ENCODE measurements at places on chromosomes 1 and 21.

GRCh38 chr1:235571482-235571881, 67.2 kb upstream of the B3GALNT2 start:
- no peak for DNase-seq

GRCh38 chr1:151547119-151547899, 7.2 kb downstream of the TUFT1 start:
- no peak for DNase-seq

- no peak for DNase-seq
These were observed 51.1 kb downstream of the HSF2BP start for GRCh38 chr21:43608225-43608624.

- no peak for DNase-seq
These were observed 191.1 kb upstream of the B3GALT2 start for GRCh38 chr1:193377472-193377871.

DNA sequence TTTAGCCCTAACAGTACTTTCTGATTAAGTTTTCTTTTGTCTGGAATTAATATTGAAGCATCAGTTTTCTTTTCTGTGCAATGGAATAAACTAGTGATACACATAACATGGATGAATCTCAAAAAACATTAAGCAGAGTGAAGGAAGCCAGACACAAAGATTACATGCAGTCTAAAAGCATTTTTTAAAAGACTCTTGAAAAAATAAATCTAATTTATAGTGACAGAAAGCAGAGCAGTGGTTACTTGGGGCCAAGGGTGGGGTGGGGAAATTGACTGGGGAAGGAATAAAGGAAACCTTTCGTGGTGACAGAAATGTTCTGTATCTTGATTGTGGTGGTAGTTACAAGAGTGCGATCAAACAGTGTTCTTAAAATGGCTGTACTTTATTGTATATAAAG, 20.2 kb upstream of the ST6GALNAC3 start:
- DNase-seq = no peak

- DNase-seq = no peak
These were observed 1.7 kb downstream of the DCAF8 start for GRCh38 chr1:160260406-160261382.

DNA sequence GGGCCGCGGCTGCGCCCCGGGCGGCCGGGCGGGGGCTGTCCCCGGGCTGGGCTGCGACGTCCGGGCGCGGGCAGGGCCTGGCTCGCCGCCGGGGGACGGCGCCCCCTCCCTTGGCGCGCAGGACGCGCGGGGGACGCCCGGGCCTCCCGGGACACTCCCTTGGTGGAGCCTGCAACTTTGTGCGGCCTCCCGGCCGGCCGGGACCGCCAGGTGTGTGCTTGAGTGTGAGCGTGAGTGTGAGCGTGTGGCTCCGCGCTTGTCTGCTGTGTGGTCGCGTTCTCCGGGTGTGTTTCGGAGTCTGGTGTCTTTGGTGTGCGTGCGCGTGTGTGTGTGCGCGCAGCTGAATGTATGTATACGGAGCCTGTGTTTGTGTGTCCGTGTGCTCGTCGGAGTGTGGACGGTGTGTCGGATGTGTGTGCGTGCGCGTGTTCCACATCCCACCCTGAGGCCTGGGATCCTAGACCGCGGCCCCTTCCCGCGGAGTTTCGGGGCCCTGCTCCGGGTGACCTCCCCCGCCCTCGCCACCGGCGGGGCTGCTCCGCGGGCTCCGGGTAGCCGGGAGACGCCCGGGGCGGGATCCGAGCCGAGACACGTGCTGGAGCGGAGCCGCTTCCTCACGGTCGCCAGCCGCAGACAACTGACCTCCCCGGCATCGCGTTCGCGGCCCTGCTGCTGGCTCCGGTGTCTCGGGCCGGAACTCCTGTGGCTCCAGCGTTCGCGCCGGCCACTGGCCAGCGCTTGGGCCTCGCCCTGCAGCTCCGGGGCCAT, 1.7 kb downstream of the PTPRU start:
- DNase-seq = no peak

DNA sequence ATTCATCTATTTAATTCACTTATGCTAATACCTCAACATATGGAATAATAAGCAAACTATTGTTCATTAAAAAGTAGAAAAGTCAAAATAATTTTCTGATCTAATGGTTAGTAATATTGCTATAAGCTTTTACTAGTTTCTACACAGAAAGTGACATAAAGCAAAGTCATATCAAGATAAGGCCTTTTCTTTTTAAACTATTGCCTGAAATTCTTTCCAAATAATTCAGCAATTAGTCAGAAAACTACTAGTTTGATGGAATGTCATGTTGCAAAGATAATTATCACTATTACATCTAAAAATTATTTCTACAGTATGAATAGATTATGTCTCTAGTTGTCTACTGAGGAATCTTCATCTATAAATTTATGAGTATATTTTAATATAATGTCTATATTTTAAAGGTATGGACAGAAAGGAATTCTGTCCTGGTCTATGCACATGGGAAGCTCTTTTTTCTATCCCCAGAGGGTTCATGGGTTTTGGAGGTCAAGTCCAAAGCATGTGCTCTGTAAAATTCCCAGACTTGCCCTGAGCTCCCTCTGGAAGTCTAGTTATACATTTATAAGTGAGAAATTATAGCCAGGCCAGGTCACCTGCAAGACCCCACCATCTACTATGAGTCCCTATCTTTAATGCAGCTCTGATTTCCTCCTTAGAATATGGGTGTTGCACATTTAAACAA, 84.6 kb upstream of the DPYD start:
- DNase-seq = no peak

DNA sequence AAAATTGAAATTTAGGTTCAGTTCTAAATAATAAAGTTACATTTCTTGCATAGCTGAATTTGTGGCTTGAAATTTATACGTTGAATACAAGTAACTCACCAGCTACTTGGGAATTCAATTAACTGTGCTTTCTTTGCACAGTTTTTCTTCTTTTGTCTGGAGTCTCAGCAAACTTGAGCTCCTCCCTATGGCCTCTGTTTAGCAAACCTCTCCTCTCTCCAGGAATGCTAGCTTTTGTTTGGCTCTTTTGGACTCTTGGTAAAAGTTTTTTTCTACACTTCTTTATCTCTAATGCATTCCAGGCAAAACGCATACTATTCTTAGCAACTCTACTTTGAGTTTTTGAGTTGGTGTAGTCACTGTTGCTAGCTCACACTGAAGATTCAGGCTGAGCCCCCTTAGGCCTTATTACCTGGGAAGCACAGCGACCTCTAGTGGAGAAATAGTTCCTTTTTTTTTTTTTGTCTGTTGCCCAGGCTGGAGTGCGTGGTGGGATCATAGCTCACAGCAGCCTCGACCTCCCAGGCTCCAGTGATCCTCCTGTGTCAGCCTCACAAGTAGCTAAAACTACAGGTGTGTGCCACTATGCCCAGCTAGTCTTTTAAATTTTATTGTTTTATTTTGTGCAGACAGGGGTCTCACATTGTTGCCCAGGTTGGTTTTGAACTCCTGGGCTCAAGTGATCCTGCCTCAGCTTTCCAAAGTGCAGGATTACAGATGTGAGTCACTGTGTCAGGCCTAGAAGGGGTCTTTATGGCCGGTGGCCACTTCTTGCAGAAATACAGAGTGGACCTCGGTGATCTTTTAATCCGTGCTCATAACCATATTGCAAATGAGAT, 61.7 kb downstream of the CASQ2 start:
- peak; percentile 14 for DNase-seq

GRCh38 chr1:198101716-198102453, 54.9 kb upstream of the NEK7 start:
- DNase-seq = no peak

Data from NCI-H748 treated with DMSO at 0.1 percent for 48 hours (cell line).